ENCODE measurements at places on chromosomes 5 and 9.
A peak's percentile ranks its signal among the peaks of the same experiment; 100 is the strongest.

DNA sequence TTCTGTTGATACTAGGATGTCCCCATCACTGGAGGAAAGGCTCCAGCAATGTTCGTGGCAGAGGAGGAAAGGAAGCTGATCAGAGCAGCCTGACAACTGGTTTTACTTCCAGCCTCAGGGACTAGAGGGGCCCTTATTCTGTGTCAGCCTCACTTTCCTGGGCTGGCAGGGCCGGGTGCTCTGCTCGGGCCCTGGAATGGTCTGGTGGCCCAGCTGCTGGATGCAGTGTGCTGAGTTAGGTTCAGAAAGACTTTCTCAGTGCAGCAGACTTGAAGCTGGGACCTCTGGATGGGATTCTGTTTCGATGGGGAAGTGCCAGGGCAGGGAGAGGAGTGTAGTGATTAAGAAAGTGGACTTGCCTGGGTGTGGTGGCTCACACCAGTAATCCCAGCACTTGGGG lies 81.0 kb downstream of the MACROH2A1 start:
- DNase-seq: no peak

- no peak for DNase-seq
These were observed 19.6 kb downstream of the RMI1 start for GRCh38 chr9:84000186-84000585.

DNA sequence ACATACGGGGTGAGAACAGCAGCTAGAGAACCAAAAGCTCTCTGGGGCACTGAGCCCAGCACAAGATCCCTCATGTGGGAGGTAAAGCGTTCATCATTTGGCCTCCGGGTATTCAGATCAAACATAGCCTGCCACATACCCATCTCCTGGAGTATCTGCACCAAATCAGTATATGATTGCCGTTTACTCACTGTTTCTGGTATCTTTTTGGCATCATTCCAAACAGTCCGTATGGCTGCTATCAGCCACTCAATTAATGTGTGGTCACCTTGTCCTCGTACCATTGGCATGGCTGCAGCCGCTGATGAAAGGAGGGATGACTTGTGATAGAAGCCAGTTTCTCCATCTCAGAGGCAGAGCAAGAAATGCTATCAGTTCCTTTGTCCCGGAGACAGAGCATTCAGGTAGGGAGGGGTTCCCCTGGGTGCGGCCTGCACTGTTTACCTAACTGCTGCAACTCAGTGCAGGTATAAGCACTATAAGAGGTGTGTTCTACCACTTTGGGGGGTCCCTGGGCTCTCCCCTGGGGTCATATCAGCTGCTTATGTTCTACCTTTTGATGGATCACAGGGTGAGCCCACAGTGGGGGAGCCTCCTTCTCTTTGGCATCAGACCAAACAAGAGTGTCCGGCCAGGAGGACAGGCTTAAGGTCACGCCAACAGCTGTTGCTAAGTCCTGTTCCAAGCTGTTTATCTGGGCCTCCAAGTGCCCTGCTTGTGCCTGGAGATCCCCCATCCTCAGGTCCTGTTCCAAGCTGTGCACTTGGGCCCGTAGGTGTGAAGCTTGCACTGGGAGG lies 9.4 kb downstream of the DMAC1 start:
- DNase-seq: no peak

DNA sequence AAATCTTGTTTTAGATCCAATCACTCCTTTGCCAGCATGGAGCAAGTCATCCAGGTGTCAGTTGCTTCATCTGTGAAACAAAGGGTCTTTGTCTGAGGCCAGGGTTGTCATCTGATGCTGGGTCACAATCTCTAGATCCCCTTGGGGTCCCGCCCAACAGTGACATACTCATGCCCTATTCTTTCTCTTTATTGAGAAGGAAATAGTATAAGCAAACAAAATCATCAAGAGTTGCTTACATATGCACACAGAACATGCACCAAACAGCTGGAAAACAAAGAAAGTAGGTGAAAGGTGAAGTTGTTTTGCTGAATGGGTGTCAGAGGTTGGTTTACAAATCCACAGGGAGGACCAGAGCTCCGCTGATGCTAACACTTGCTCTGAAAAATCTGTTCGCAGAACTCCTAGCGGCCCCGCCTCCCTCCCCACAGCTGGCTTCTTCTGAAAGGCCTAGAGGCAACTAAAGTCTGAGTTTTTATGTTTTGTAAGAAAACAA lies 106.1 kb upstream of the SLC44A1 start:
- no peak for DNase-seq

DNA sequence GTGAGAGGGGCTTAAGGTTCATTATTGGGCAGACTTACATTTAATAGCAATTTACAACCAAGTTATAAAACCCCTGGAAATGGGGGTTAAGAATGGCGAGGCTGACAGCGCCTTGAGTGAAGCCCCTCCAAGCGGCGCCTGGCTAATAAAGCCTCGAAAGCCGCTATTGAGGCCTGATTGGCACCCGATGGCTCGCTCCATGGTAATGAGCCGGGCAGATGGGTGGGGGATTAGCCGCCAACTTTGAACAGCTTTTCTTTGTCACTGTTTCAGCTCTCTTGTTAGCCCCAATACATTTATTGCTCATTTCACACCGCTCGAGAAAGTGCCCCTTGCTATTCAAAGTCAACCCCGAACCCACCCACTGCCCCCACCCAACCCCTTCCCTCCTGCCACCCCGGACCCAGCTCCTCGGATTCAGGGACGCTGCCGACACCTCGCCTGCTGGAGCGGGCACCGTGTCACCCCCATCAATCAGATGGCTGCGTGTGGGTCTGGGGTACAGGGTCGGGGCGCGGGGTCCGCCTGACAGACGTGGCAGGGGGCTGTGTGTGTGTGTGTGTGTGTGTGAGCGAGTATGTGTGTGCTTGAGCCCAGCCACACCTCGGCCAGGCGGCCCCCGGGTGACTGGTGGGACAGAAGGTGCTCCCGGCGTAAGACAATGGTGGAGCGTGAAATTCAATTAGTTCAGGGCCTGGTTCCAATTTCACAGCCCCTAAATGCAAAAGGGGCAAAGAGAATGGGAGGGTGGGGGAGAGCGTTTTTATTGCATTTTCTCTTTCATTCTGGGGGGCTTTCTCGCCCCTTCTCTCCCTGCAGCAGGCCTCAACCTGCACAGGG lies 34.2 kb downstream of the ASS1 start:
- DNase-seq: no peak

DNA sequence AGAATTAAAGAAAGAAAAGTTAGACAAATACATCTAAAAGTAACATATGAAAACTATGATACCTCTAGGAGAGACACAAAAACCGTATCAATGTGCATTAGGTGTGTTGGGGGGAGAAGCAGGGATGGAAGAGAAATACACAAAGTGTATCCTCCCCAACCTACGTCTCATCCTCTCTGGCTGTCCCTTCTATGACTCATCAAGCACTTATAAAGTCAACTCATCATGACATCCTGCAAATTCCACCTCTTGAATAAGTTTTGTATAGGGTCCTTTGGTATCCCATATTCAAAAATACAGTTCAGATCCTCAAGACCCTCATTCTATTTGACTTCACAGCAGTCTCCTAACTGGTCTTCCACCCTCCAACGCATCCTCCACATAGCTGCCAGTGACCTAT lies 917.6 kb upstream of the DMAC1 start:
- DNase-seq: no peak

- DNase-seq: no peak
These were observed 252.0 kb upstream of the IRX4 start for GRCh38 chr5:2134543-2135292.

- DNase-seq: peak; percentile 35
These were observed 49.0 kb downstream of the PTTG1 start for GRCh38 chr5:160470437-160471361.

- no peak for DNase-seq
These were observed 2.6 kb upstream of the SQSTM1 start for GRCh38 chr5:179817890-179818745.

DNA sequence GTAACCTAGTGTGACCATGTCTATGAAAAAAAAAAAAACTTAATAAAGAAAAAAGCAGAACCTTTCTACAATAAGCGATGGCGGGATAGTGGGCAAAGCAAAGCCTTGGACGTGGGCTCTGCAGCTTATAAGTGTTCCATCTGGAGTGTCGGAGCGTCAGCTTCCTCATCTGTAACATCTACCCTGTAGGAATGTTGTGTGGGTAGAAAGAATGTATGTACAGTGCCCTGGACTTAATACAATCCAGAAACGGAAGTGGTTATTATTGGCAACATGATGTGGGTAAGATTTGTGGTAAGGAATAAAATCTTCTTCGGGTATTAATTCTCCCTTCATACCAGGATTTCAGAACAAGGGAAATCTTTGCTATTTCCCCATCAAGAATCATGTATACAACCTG lies 66.5 kb downstream of the SEMA5A start:
- no peak for DNase-seq
